ENCODE measurements at places on chromosomes 1 and 21. TPM values are rescaled to one million over a fixed set of nuclear protein-coding genes. Genes with fewer than 3 reads are reported as not detected.

Gene ZNF692
- 57.1 TPM for total RNA-seq

DNA sequence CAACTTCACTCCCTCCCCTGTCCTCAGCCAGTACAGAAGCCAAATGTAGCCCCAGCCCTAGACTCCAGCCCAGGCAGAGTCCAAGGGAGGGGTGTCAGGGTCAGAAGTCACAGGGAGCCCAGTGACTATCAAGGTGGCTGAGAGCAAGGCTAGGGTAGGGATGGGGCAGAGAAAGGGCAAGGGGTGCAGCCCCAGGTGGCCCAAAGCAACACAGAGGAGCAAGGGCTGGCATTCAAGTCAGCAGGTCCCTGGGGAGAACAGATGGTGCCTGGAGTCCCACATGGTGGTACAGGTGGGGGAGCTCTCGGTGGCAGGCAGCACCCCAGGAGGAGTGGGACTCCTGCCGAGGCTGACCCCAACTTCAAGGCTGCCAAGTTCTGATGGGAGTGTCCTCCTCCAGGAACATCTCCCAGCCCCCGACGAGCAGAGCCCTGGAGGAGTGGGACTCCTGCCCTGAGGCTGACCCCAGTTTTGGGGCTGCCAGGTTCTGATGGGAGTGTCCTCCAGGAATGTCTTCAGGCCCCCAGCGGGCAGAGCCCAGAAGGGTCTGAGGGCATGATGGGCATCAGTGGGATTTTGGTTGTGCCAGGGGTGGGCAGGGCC lies 3.7 kb upstream of the DVL1 start:
- peak overlapping the region; percentile 69 for H3K4me3 ChIP-seq
- no peaks in the 10 kb centered on the region for H3K36me3 ChIP-seq
- peaks cover 28% of the 10 kb centered on the region for H3K27me3 ChIP-seq
- H3K27ac ChIP-seq = no peak overlapping the region
- no peak for DNase-seq
- peaks cover 25% of the 10 kb centered on the region for H3K4me1 ChIP-seq

- no peaks in the 10 kb centered on the region for H3K4me1 ChIP-seq
- DNase-seq = no peak
- no peaks in the 10 kb centered on the region for H3K27me3 ChIP-seq
- peaks cover 12% of the 10 kb centered on the region for H3K36me3 ChIP-seq
- H3K27ac ChIP-seq = no peak overlapping the region
- no peak overlapping the region for H3K4me3 ChIP-seq
Observed at GRCh38 chr1:184818646-184819045, 64.0 kb upstream of the EDEM3 start.

DNA sequence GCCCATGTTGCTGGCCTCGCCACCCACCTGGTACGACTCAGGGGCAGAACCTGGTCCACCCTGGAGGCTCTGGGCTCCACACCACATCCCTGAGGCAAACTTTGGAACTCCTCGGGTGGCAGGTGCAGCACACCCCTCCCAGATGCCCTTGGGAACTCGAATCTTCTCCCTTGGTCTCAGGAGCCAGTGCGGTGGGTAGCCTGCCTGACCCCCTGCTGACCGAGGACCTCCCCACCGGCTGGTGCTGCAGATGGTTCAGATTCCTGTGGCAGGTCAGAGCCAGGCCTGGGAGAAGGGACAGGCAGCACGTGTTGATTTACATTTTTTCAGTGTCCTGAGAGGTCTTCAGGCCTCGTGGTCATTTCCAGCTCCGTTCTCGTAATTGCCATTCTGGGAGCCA lies 6.3 kb upstream of the CFAP410 start:
- no peak overlapping the region for H3K27ac ChIP-seq
- DNase-seq = no peak
- no peaks in the 10 kb centered on the region for H3K36me3 ChIP-seq
- H3K4me1 ChIP-seq = peaks cover 7% of the 10 kb centered on the region
- H3K4me3 ChIP-seq = no peak overlapping the region

GRCh38 chr1:41752514-41753170 lies 166.1 kb downstream of the HIVEP3 start:
- DNase-seq = no peak
- no peaks in the 10 kb centered on the region for H3K36me3 ChIP-seq
- H3K27me3 ChIP-seq = no peaks in the 10 kb centered on the region
- no peak overlapping the region for H3K27ac ChIP-seq
- no peak overlapping the region for H3K4me3 ChIP-seq

Gene CENPL
- total RNA-seq = 23.5 TPM

DNA sequence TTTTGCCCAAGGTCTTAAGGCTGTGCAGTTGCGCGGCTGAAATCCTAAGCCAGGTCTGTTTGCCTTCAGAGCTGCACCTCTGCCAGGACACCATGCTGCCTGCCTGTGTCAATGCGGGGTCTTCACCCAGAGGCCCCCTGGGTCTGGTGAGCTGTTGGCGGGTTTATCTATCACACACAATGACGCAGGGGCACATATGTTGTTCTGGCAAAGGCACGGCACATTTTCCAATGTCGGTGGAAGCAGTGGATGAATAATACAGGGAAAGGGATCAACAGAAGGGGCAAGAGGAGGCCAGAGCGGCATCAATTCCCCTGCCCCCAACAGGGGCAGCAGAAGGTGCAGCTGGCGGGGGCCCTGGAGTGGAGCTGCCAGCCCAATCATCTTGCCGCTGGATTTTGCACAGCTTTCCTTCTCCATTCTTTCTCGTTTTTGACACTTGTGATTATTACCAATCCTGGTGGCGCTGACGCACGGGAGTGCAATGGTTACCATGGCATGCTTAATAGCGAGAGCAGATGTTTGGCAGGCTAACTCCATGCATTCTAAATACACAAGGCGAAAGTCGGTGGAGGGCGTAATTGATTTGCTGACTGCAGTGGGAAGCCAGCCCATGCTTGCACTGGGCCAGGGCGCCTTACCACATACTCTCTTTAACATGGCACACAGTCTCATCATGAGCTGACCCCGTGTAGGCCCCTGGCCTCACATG lies 45.8 kb upstream of the CYP2J2 start:
- H3K27me3 ChIP-seq = peaks cover 3% of the 10 kb centered on the region
- H3K4me3 ChIP-seq = no peak overlapping the region
- 0 out of 2 replicates have a peak, but pooled peaks cover 2% of the 10 kb centered on the region for H3K4me1 ChIP-seq
- DNase-seq = no peak
- no peak overlapping the region for H3K27ac ChIP-seq
- no peaks in the 10 kb centered on the region for H3K36me3 ChIP-seq

Gene LRRC39
- total RNA-seq = not detected

GRCh38 chr1:11526071-11526895 lies 47.3 kb downstream of the DISP3 start:
- no peaks in the 10 kb centered on the region for H3K36me3 ChIP-seq
- H3K4me3 ChIP-seq = no peak overlapping the region
- DNase-seq = no peak
- H3K27me3 ChIP-seq = no peaks in the 10 kb centered on the region

Gene ST6GALNAC5
- 12.7 TPM for total RNA-seq

GRCh38 chr1:233614743-233615521 lies 1.0 kb downstream of the KCNK1 start:
- DNase-seq = peak; percentile 37
- peaks cover 47% of the 10 kb centered on the region for H3K27me3 ChIP-seq
- H3K4me1 ChIP-seq = peaks cover 19% of the 10 kb centered on the region
- peak overlapping the region; percentile 96 for H3K4me3 ChIP-seq

DNA sequence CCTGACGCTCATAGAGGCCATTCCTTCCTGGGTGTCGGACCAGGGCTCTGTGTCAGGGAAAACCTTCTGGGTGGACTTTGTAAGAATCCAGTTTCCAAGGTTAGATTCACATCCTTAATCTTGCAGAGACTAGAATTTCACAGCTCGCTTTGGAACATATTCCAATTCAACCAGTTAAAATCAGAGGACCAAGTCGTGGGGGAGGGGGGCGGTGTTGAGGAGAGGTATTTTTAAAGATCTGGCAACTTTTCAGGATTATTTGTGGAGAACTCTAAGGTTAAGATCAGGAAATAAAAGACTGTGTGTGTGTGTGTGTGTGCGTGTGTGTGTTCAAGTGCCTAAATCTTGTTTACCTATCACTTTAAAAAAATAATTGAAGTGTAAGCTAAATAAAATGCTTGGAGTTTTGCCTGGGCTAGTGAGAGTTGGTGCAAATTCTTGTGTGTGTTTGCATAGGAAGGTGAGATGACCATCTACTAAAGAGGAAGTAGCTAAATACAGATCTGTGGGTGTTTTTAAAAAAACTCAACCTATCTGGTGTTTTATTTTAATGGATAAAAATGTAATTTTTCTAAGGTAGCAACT lies 21.8 kb downstream of the TENT5C start:
- H3K27ac ChIP-seq = no peak overlapping the region
- no peak for DNase-seq
- H3K36me3 ChIP-seq = no peaks in the 10 kb centered on the region
- no peaks in the 10 kb centered on the region for H3K27me3 ChIP-seq
- no peak overlapping the region for H3K4me3 ChIP-seq
- H3K4me1 ChIP-seq = peaks cover 15% of the 10 kb centered on the region

- no peak overlapping the region for H3K27ac ChIP-seq
- no peak overlapping the region for H3K4me3 ChIP-seq
- H3K36me3 ChIP-seq = no peaks in the 10 kb centered on the region
Observed at GRCh38 chr1:228381356-228381755, 25.3 kb downstream of the TRIM11 start.

DNA sequence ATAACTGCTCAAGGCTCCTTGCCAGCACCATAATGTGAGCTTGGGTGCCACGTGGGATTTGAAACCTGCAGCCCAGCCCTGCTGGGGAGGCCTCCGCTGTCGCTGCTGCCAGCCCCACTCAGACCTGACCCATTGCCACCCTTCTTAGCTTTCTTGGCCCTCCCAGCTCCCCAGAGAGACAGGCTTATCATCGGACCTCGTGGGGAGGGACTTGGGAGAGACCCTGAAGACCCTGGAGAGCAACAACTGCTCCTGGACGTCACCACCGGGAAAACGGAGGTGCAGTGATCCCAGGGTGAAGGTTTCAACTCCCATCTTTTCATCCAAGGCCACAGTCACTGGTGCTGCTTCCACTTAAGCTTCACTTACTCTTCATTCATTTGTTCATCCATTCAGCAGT lies 596.1 kb downstream of the PTPRU start:
- no peak overlapping the region for H3K4me3 ChIP-seq
- no peaks in the 10 kb centered on the region for H3K27me3 ChIP-seq
- no peaks in the 10 kb centered on the region for H3K36me3 ChIP-seq
- no peak overlapping the region for H3K27ac ChIP-seq

Gene LMOD1
- total RNA-seq = 0.82 TPM

Gene UBXN11
- total RNA-seq = 8.0 TPM

- no peaks in the 10 kb centered on the region for H3K4me1 ChIP-seq
- H3K36me3 ChIP-seq = no peaks in the 10 kb centered on the region
- no peak overlapping the region for H3K27ac ChIP-seq
- H3K27me3 ChIP-seq = no peaks in the 10 kb centered on the region
- no peak overlapping the region for H3K4me3 ChIP-seq
Observed at GRCh38 chr1:109198043-109198695, 15.5 kb upstream of the SARS1 start.

GRCh38 chr1:222876182-222876581 lies 61.3 kb downstream of the DISP1 start:
- H3K4me3 ChIP-seq = no peak overlapping the region
- DNase-seq = no peak
- H3K27ac ChIP-seq = no peak overlapping the region
- H3K27me3 ChIP-seq = no peaks in the 10 kb centered on the region
- no peaks in the 10 kb centered on the region for H3K4me1 ChIP-seq

Gene PIK3C2B
- total RNA-seq = 17.4 TPM

DNA sequence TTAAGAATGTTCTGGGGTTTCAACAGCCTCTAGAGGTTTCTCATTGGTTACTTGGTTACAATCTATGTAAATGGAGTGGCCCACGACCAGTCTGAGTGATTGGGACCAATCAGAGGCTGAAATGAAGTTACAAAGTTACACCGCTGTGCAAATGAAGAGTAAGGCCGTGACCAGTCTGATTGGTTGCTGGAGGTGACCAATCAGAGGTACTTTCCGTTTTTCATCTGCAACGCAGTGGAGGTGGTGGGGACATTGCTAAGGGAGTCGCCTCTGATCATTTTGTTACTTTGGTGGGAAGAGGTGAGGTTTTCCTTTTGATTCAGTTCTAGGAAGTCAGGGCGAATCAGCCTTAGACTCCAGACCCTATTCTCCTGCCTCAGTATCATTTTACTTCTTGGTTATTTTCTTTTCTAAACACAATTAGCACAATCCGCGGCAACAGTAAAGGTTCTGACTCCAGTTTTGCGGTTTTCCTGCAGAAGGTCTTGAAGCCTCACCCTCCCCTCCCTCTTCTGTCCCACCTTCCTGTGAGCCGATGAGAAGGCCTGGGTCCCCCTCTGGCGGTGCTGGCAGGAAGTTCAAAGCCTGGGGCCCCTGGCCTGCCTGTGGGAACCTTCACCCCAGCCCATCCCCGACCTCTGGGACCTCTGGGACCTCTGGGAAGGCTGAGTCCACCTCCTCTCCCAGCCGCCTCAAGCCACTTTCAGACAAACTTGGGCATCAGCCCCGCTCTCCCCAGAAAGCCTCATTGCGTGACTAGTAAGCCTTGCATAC lies 38.7 kb upstream of the TTC34 start:
- no peak overlapping the region for H3K27ac ChIP-seq
- no peak overlapping the region for H3K4me3 ChIP-seq
- peak; percentile 56 for DNase-seq
- no peaks in the 10 kb centered on the region for H3K36me3 ChIP-seq
- no peaks in the 10 kb centered on the region for H3K4me1 ChIP-seq

DNA sequence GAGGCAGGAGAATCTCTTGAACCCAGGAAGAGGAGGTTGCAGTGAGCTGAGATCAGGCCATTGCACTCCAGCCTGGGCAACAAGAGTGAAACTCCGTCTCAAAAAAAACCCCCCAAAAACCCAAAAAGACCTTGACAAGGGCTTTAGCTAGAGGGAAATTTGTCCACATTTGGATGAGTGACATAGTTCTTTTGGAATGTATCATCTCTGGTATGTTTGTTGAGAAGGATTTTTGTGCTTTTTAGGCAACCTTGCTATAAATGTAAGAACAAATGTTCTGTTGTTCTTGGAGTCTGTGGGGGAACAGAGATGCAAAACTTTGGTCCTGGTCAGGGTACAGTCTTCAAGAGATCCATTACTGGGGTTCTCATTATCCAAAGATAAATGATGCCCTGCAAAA lies 28.9 kb downstream of the INAVA start:
- H3K36me3 ChIP-seq = no peaks in the 10 kb centered on the region
- no peak overlapping the region for H3K27ac ChIP-seq
- H3K27me3 ChIP-seq = no peaks in the 10 kb centered on the region
- H3K4me3 ChIP-seq = no peak overlapping the region
- DNase-seq = no peak

GRCh38 chr1:11273595-11274234 lies 717 bp downstream of the UBIAD1 start:
- H3K4me1 ChIP-seq = peaks cover 22% of the 10 kb centered on the region
- H3K36me3 ChIP-seq = peaks cover 7% of the 10 kb centered on the region
- no peak for DNase-seq

Gene TTC13
- 9.4 TPM for total RNA-seq

- H3K27ac ChIP-seq = no peak overlapping the region
- H3K36me3 ChIP-seq = no peaks in the 10 kb centered on the region
- H3K4me3 ChIP-seq = no peak overlapping the region
- H3K4me1 ChIP-seq = no peaks in the 10 kb centered on the region
- H3K27me3 ChIP-seq = no peaks in the 10 kb centered on the region
- no peak for DNase-seq
Observed at GRCh38 chr1:59218521-59219236, 78.2 kb upstream of the FGGY start.

GRCh38 chr1:36083635-36084496 lies at the start of gene TEKT2:
Gene TEKT2, plus strand, starts transcription at chr1:36084094. Its CDS starts 828 bp downstream, at chr1:36084922.
- DNase-seq = peak; percentile 96
- H3K4me1 ChIP-seq = peaks cover 6% of the 10 kb centered on the region
- peak within 1 kb of the TSS; percentile 81 for H3K4me3 ChIP-seq
- H3K27me3 ChIP-seq = peaks cover 9% of the 10 kb centered on the region

- no peaks in the 10 kb centered on the region for H3K36me3 ChIP-seq
- no peak overlapping the region for H3K27ac ChIP-seq
- DNase-seq = no peak
- peaks cover 18% of the 10 kb centered on the region for H3K4me1 ChIP-seq
- H3K4me3 ChIP-seq = peak overlapping the region; percentile 86
Observed at GRCh38 chr1:27152829-27153548, 1.9 kb downstream of the SLC9A1 start.

Gene ARMH1
- 0.62 TPM for total RNA-seq

All from GM23338 (cell line).